ENCODE measurements at places on chromosomes 5 and 9. TPM values are rescaled to one million over a fixed set of nuclear protein-coding genes. Genes with fewer than 3 reads are reported as not detected.

HSPA5 gene
- total RNA-seq = 110 TPM

PAPPA gene
- total RNA-seq = 7.4 TPM

EQTN gene
- 1.2 TPM for total RNA-seq

SLC25A51 gene
- total RNA-seq = 47.3 TPM

SPINK4 gene
- total RNA-seq = not detected

LTC4S gene
- total RNA-seq = 1.1 TPM

TAF11L5 gene
- total RNA-seq = not detected

CERCAM gene
- total RNA-seq = 50.6 TPM

SAXO1 gene
- 0.05 TPM for total RNA-seq

SPATA6L gene
- 4.7 TPM for total RNA-seq

EDIL3 gene
- total RNA-seq = 75.6 TPM

IRX1 gene
- 13.0 TPM for total RNA-seq

PCDHGA4 gene
- 11.1 TPM for total RNA-seq

LIFR gene
- 60.8 TPM for total RNA-seq

ZNF354B gene
- total RNA-seq = 48.2 TPM

PCDHA4 gene
- 7.1 TPM for total RNA-seq

WHRN gene
- 16.6 TPM for total RNA-seq

CAMK2A gene
- total RNA-seq = 3.8 TPM

PCDHGB6 gene
- total RNA-seq = 15.1 TPM
